Stimulated activated CD8-positive, alpha-beta memory T cell treated with anti-CD3 and anti-CD28 coated beads, Interleukin-15, amount 100 ng/mL, for 4 hours (primary cell): ENCODE measurements at places on chromosomes 3 and 15.

- DNase-seq = no peak
Observed at GRCh38 chr15:74422652-74423430, 10.9 kb downstream of the SEMA7A start.

DNA sequence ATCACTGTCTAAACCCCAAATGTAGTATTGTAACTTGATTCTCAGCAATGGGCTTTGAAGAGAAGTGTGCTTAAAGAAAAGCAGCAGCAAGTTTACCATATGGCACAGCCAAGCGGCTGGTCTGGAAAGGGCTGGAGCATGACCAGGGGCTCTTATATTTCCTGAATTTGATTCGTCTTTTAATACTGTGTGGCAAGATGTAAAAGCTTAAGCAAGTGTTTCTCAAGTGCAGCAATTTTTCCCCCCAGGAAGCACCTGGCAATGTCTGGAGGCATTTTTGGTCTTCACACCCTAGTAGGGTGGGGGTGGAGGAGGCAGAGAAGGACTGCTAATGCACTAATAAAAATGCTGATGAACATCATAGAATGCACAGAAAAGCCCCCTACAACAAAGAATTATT, 397.9 kb downstream of the NTRK3 start:
- no peak for DNase-seq

GRCh38 chr15:56814429-56814828, 81.1 kb upstream of the ZNF280D start:
- DNase-seq = no peak

- no peak for DNase-seq
Observed at GRCh38 chr15:25416693-25417092, 22.1 kb downstream of the UBE3A start.

DNA sequence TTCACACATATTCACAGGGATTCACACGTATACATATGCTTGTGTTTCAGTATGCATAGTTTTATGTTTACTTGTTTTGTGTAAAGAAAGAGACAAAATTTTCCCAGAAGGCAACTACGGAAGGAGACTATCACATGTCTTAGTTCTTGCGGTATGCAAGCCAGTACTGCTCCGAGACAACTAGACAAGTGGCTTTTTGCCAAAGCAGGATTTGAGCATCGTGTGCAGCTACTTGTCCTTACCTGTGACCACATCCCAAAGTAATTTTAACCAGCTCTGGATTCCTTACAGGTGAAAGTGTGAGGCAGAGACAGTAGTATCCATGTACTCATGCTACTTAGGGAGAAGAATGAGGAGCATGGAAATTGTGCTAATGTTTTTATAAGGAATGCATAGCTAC, 591.4 kb upstream of the NR2F2 start:
- DNase-seq = no peak

DNA sequence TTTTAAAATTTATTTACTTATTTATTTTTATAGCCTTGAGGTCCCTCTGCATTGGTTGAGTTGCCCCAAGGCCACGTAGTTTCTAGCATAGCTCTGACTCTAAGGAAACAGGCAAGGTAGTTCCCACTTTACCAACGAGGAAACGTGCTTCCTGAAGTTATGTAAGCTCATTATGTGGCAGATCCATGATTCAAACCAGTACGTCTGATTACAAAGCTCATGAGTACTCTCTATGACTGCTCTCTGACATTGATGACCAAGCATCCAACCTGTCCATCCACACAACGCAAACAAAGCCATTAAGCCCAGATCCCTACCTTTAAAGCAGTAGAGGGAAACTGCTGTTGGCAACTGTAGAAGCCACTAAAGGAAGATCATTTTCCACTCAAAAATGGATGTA, 25.6 kb downstream of the WWTR1 start:
- no peak for DNase-seq
